Femur (tissue), 1 donor: ENCODE measurements at places on chromosomes 7 and 10.

DNA sequence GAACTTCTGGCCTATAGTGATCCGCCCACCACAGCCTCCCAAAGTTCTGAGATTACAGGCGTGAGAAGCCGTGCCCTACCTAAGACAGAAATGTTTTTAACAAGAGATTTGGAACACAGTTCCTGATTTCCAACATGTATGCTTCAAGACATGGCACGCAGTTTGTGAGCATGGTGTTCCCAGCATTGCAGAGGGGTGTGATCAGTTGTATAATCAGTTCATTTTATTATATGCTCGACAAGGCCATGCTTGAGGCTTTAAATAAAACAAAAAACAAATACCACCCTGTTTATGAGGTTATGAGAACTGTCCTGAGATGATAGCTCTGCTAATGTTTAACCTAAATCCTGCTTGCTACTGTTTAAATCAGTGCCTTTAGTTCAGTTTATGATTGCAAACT is 60.2 kb downstream of the TASOR2 start:
- no peak for DNase-seq

DNA sequence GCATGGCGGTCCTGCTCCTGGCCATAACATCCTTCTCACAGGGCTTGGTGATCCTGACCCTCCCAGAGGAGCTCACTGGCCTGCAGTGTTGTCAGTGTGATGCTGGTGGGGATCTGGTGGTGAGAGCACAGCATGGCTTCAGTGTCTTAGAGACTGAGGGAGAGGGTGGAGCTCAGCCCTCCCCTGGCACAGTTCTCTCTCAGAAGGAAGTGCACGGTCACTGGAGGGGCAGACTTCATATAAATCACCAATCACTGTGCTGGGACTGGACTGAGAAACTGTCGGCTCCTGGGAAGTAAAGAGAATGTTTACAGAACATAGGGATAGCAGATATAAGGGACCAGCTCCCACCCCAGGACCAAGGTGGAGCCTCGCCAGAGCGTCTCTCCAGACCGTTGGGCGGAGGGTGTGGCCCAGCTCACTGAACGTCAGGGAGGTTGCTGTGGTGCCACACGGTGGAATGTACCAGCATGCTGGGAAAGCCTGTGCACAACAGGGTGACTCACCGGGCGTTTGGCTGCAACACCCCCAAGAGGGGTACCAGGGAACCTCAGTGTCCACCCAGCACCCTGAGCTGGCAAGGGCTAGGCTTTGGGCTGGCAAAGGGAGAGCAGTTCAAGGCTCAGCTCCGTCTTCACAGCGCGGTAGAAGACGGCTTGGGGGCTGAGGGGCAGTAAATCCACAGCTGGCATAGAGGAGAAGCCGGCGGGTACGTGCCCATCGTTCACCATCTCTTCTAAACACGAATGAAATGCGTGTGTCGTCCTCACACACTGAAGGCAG is 8.8 kb upstream of the GET4 start:
- DNase-seq: no peak

DNA sequence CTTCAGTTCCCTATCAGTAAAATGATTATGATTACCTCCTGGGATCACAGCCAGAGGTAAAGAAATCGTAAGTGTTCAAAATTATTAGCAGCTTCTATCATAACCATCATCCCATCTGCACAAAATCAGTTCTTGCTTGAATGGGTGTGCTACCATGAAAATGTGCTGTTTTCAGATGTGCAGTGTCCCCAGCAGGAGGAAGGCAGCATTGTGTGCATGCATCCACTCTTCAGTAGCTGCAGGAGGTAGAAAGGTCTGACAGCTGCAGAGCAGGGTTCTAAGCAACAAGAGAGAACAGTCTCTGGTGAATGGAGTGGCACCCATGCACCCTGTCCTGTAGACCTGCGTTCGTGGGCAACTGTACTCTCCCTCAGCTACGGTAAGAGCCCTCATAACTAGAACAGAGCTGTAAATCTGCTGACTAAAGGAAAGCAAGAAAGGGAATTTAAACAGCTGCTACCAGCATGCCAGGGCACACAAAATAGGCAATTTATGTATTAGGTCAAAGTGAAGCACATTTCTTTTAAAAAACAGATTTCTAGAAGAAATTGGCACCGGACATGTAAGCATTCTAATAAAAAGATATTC is 21.2 kb downstream of the VSTM2A start:
- no peak for DNase-seq

- no peak for DNase-seq
Measured at GRCh38 chr10:16545116-16545736, 23.5 kb upstream of the C1QL3 start.

DNA sequence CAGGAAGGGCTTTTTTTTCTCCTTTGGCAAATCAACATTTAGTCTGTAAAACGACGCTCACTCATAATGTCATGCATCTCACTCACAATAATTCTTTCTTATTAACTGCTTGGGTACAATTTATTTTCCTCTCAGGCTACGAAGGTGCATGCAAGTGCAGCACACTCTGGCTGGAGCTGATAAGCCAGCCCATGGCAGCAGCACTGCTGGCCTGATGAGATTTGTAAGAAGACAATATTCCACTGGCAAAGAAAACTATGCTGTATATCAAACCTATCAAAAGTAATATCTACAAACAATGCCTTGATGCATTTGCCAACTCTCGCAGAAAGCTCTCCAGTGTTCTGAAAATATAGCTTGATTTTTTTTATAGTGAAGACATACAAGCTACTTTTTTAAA is 170.0 kb upstream of the PHF14 start:
- no peak for DNase-seq

- no peak for DNase-seq
Measured at GRCh38 chr7:13846386-13846785, 143.1 kb downstream of the ETV1 start.

DNA sequence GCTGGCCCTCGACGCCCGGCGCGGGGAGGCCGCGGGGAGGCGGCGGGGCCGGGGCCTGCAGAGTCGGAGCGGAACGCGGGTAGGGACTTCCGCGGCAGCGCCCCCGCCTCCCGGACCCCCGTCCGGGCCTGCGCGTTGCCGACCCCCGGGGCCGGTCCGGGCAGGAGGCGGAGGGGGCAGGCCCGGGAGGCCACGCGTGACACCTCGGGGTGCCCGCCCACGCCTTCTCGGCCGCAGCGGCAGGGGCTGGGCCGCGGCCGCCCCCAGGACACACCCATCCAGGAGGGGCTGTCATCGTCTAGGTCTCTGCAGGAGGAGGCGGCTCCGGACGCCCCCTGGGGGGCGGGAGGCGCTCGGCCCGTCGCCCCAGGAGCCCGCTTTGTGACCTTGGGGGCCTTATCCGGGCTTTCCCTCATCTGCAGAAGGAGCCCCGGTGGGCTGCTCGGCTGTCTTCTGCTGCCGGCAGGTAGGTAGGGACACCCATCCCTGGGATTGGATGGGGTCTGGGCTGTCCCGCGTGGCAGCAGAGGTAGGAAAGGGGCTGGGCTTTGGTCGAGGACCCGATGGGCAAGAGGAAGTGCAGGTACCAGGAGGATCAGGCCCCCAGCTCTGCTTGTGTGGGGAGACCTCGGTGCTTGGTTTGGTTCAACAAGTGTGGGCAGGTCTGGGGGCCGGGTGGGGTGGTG is 569 bp downstream of the ZNF316 start:
- peak; percentile 53 for DNase-seq

DNA sequence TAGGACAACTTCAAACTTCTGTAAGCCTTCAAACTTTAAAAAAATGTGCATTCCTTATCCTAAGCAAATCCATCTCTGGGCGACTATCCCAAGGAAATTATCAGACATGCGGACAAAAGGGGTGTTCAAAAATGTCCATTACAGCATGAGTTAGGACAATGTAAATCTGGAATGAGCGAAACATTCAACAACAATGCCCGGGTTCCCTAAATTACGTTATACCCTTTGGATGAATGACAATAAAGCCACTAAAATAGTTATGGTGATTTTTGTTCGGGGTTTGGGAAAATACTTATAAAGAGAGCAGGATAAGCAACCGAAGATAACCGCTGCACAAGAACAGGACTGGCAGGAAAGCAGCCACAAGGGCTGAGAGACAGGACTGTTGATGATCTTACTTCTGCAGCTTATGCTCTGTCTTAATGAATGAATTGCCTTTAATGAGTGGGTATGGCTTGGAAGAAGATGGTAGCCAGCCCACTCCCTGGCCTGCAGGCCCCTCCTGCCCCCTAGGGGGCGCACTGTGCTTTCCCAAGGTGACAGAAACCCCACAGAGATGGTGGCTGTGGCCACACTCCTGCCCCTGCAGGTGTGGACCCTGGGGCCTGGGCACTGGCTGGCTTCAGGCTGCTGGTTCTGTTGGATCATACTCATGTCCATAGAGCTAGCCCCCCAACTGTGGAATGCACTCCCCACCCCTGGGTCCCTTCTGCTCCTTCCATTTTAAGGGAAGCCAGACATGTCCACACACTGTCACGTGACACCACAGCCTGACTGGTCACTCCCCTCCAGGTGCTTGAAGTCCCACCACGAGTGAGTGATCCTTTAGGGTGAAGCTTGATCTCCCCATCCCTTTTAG is 45.0 kb downstream of the ZCCHC24 start:
- no peak for DNase-seq

DNA sequence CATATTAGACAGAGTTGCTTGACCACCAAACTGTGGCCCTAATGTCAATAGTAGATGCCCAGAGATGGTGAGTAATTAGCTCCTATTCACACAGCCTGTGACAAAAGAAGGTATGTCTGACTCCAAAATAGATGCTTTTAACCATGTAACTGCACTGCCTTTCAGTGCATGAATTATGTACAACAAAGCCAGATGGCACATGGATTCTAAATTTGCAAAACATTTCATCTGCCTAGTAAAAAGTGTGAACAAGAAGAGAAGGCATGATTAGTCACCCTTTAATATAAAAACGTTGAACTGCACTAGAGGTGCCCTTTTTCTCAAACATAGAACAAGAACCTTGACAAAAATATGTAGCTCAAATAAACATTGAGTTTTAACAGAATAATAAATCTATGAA is 35.5 kb upstream of the PTPRZ1 start:
- DNase-seq: no peak

GRCh38 chr7:132739271-132739955 is 163.1 kb upstream of the PLXNA4 start:
- no peak for DNase-seq

DNA sequence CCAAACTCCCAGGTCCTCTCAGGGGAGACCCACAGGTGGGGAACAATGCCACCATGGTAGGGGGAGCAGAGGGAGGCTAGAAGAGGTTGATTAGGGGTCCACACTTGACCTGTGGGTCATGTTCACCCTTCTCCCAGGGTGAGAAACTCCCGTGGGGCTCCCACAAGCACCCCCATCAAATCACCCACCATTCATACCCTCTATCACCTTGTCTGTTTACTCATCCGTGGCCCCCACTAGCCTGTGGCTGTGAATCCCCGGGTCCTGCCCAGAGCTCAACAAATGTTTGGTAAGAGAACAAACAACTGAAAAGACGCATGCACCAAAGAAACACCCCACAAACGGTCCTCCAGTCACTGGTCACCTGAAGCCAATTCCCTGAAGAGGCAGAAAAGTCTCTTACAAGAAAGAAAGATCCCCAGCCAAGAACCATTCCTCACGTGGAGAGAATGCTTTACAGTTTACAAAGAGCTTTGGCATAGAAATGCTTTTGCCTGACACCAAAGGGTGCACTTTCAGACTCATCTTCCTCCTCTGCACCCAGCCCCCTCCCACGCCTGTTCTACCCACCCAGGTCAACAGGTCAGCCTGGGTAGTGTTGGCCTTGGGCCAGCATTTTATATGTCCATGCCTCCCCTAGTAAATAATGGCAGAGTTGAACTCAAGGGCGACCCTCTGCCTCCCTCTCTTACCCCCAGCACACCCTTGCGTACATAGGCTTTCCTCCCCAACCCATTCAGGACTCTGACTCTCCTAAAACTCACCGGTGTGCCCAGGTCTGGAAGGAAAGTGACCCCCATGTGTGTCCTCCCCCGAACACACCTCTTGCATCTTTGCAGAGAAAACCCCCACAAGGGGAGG is 1.9 kb downstream of the ZCCHC24 start:
- no peak for DNase-seq

DNA sequence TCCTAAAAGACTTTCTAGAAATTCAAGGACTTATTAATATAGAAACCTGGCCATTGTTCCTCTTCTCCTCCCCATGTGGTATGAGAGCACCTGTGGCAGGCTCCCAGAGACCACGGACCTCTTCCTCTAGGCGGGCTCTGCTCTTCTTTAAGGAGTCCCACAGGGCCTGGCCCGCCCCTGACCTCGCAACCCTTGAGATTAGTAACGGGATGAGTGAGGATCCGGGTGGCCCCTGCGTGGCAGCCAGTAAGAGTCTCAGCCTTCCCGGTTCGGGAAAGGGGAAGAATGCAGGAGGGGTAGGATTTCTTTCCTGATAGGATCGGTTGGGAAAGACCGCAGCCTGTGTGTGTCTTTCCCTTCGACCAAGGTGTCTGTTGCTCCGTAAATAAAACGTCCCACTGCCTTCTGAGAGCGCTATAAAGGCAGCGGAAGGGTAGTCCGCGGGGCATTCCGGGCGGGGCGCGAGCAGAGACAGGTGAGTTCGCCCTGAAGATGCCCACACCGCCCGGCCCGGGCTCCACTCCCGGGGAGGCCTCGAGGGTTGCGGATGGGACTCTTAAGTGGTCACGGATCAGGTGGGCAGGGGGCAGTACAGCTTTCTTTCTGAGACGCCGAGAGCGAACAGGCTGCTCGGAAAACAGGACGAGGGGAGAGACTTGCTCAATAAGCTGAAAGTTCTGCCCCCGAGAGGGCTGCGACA is at the start of gene SLC26A4:
SLC26A4 (plus strand) TSS at position 448 of the 700 bp plus-strand sequence. CDS start 814 bp downstream, outside the sequence.
- no peak for DNase-seq

DNA sequence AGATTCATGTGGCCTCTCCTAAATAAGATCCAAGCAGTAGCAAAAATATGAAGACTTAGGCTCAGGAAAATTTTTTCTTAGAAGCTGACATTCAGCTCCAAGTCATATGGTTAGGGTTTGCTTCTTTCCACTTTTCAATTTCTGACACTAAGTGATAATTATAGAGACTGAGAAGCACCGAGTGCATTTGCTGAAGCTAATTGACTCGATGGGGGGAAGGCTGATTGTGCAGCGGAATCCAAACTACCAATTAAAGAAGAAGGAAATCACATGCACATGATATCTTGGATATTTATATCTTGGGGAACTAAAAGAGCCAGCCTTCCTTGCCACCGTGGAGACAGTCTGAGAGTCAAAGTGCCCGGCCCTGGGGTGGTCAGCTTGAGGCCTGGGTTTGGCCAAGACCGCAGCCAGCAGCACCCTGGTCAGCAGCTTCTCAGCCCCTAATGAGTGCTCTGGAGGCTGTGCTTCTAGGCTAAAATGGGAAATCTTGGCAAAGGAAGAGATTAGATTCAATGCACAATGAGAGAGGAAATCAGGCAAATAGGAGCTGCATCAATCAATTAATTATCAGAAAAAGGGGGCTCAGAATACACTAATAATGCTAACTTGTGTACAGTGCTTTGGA is 589.3 kb downstream of the NRG3 start:
- peak; percentile 28 for DNase-seq
